ENCODE measurements at places on chromosomes 5 and 9.

DNA sequence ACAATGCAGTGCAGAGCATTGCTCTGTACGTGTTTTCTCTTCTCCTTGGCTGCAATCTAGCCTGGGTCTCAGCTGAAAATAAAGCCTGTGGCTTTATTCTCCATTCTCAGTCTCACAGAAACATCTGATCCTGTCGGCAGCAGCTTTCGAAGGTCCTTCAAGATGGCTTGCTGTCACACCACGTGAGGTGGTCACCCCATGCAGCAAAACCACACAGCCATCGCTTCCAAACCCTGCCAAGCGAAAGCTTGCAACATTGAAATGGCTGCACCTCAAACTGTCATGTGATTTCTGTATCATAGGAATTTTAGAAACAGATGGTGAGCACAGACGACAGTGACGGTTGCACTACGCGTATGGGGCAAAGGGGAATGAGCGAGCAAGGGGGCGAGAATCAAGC, 98.5 kb upstream of the SMARCA2 start:
- no peak for DNase-seq
- no peak overlapping the region for H3K4me3 ChIP-seq
- no peaks in the 10 kb centered on the region for H3K4me1 ChIP-seq
- no peaks in the 10 kb centered on the region for H3K27me3 ChIP-seq

GRCh38 chr5:2455878-2456277, 295.6 kb downstream of the IRX2 start:
- H3K27ac ChIP-seq = no peak overlapping the region
- no peaks in the 10 kb centered on the region for H3K27me3 ChIP-seq
- no peaks in the 10 kb centered on the region for H3K4me1 ChIP-seq
- no peak overlapping the region for H3K4me3 ChIP-seq
- DNase-seq = no peak
- no peaks in the 10 kb centered on the region for H3K36me3 ChIP-seq

GRCh38 chr5:143275512-143276363, 127.7 kb downstream of the NR3C1 start:
- H3K27ac ChIP-seq = no peak overlapping the region
- no peaks in the 10 kb centered on the region for H3K4me1 ChIP-seq
- H3K4me3 ChIP-seq = no peak overlapping the region
- H3K36me3 ChIP-seq = no peaks in the 10 kb centered on the region
- no peaks in the 10 kb centered on the region for H3K27me3 ChIP-seq
- no peak for DNase-seq

GRCh38 chr9:137161558-137162486, 8.0 kb downstream of the LRRC26 start:
- H3K36me3 ChIP-seq = no peaks in the 10 kb centered on the region
- H3K4me1 ChIP-seq = no peaks in the 10 kb centered on the region
- peak; percentile 21 for DNase-seq
- no peak overlapping the region for H3K4me3 ChIP-seq
- H3K27ac ChIP-seq = no peak overlapping the region

- no peak overlapping the region for H3K4me3 ChIP-seq
- no peaks in the 10 kb centered on the region for H3K27me3 ChIP-seq
- no peak for DNase-seq
- peaks cover 3% of the 10 kb centered on the region for H3K36me3 ChIP-seq
These were observed 3.6 kb downstream of the MGAT4B start for GRCh38 chr5:179802950-179803562.

GRCh38 chr5:43649256-43649655, 46.3 kb downstream of the NNT start:
- H3K27me3 ChIP-seq = no peaks in the 10 kb centered on the region
- no peaks in the 10 kb centered on the region for H3K36me3 ChIP-seq
- DNase-seq = no peak
- H3K4me1 ChIP-seq = no peaks in the 10 kb centered on the region
- H3K27ac ChIP-seq = no peak overlapping the region

DNA sequence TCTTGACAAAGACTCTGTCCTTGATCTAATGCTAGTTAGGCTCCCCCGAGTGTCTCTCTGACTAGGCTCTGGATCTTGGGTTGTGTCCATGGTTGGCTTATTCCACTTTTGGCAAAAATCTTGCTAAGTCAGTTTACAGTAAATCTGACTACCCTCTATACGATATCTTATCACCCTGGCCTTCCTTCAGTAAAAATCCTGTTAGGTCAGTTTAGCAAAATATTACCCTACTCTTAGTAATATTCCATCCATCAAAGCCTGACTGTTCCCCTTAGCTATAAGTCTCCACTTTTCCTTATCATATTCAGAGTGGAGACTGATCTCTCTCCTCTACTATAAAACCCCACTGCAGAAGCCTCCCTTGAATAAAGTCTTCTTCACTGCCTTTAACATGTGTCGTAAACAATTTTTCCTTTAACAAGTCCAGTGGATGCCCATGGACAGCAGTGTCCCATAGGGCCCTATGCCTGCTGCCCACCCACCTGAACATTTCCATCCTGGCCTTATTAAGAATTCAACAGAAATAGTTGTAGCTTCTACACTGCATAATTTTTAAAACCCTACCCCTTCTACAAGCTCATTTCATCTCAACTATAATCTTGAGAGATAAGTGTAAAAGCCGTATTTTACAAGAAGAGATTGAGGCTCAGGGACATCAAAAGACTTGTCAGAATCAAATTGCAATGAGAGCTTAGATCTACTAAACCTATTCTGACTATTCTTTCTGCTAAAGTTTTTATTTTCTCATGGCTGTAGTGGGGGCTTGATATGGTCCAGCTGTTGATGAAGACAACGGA, 22.3 kb downstream of the MINAR2 start:
- no peak for DNase-seq
- H3K4me1 ChIP-seq = no peaks in the 10 kb centered on the region
- H3K27me3 ChIP-seq = no peaks in the 10 kb centered on the region
- no peaks in the 10 kb centered on the region for H3K36me3 ChIP-seq

DNA sequence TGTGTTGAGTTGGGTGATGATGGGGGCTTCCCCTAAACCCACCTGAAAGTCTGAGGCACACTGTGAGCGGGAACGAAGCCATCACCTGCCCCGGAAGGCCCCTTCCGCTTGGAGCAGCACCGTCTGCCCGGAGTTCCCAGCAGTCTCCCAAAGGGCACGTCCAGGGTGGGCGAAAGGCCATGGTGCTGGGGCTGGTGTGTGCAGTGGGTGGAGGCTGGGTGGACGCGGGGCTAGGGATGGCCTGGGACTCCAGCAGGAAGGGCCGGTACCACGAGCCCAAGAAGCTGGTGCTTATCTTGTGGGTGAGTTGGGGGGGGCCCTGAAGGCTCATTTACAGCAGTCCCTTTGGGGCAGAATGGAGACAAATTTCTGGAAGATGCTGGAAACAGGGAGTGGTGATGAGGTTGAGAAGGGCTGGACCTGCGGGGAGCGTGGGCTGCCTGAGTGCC, 4.6 kb downstream of the FLT4 start:
- H3K4me3 ChIP-seq = no peak overlapping the region
- DNase-seq = no peak
- no peaks in the 10 kb centered on the region for H3K36me3 ChIP-seq
- H3K27me3 ChIP-seq = peaks cover 17% of the 10 kb centered on the region

- H3K27ac ChIP-seq = no peak overlapping the region
- no peak for DNase-seq
- H3K36me3 ChIP-seq = no peaks in the 10 kb centered on the region
- H3K27me3 ChIP-seq = no peaks in the 10 kb centered on the region
- no peaks in the 10 kb centered on the region for H3K4me1 ChIP-seq
- no peak overlapping the region for H3K4me3 ChIP-seq
These were observed 21.0 kb downstream of the GCNT4 start for GRCh38 chr5:75031366-75031765.

GRCh38 chr5:152527358-152528052, 122.4 kb upstream of the NMUR2 start:
- H3K27ac ChIP-seq = no peak overlapping the region
- no peak for DNase-seq
- H3K4me3 ChIP-seq = no peak overlapping the region
- H3K36me3 ChIP-seq = no peaks in the 10 kb centered on the region
- peaks cover 9% of the 10 kb centered on the region for H3K4me1 ChIP-seq

DNA sequence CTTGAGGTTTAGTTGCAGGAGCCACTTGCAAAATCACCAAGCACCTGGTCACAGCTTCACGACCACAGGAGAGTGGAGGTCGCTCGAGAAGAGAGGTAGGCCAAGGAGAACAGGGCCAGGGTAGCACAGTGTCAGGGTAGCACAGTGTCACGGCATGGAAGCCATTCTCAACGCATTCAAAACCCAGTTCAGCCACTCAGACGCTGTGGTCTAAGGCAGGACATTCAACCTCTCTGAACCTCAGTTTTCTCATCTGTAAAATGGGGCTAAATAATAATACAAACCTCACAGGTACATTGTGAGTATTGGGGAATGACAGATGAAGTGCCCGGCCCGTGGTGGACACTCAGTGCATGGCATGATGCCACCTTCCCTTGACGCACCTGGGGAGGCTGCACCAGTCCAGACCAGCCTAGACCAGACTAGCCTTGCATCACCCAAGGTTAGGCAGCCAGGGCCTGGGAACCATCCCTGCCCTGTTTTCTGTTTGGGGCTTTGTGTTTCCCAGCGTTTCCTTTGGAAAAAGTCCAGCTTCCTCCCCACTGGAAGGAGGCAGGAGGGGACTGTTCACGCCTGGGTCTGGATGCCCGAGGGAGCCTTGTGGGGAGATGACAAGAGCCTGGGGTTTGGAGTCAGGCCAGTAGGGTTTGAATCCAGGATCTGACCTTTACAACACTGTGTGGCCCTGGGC, 7.8 kb upstream of the LMX1B start:
- H3K4me1 ChIP-seq = no peaks in the 10 kb centered on the region
- peaks cover 23% of the 10 kb centered on the region for H3K27me3 ChIP-seq
- H3K4me3 ChIP-seq = no peak overlapping the region
- H3K27ac ChIP-seq = no peak overlapping the region
- H3K36me3 ChIP-seq = no peaks in the 10 kb centered on the region

GRCh38 chr5:73883646-73884045, 257.6 kb downstream of the ARHGEF28 start:
- H3K27me3 ChIP-seq = no peaks in the 10 kb centered on the region
- H3K27ac ChIP-seq = no peak overlapping the region
- H3K4me3 ChIP-seq = no peak overlapping the region
- no peaks in the 10 kb centered on the region for H3K36me3 ChIP-seq
- DNase-seq = no peak

GRCh38 chr5:72324189-72324825, 4.1 kb downstream of the PTCD2 start:
- H3K27ac ChIP-seq = no peak overlapping the region
- no peaks in the 10 kb centered on the region for H3K4me1 ChIP-seq
- no peak overlapping the region for H3K4me3 ChIP-seq
- DNase-seq = no peak
- H3K36me3 ChIP-seq = no peaks in the 10 kb centered on the region
- H3K27me3 ChIP-seq = no peaks in the 10 kb centered on the region

GRCh38 chr9:113492343-113493202, 29.0 kb downstream of the RGS3 start:
- no peak overlapping the region for H3K4me3 ChIP-seq
- H3K27ac ChIP-seq = no peak overlapping the region
- H3K4me1 ChIP-seq = peaks cover 3% of the 10 kb centered on the region
- H3K27me3 ChIP-seq = no peaks in the 10 kb centered on the region

GRCh38 chr5:27706832-27707231, 668.4 kb upstream of the CDH9 start:
- no peak overlapping the region for H3K27ac ChIP-seq
- DNase-seq = no peak
- no peak overlapping the region for H3K4me3 ChIP-seq
- H3K4me1 ChIP-seq = peaks cover 5% of the 10 kb centered on the region
- H3K27me3 ChIP-seq = no peaks in the 10 kb centered on the region
- H3K36me3 ChIP-seq = no peaks in the 10 kb centered on the region

GRCh38 chr5:124580512-124580911, 165.9 kb downstream of the ZNF608 start:
- no peaks in the 10 kb centered on the region for H3K36me3 ChIP-seq
- H3K4me3 ChIP-seq = no peak overlapping the region
- peak overlapping the region; percentile 85 for H3K27ac ChIP-seq
- H3K27me3 ChIP-seq = no peaks in the 10 kb centered on the region
- H3K4me1 ChIP-seq = peaks cover 18% of the 10 kb centered on the region

DNA sequence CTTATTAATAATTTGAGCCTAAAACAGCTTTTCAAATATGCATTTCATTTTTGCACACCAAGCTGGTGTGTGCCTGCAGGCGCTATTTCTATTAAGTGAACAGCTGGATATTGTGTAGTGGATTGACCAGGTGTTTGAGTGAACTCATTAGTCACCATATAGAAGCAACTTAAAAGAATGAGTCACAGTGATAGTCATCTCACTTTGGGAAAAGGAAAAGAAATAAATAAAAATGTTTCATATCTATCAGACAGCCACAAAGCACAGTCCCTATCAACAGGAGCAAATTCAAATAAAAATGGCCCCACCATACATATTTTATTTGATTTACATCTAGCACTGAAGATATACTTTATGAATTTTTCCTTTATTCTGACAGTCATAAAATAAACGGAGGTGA, 456.5 kb upstream of the CDH9 start:
- H3K4me3 ChIP-seq = no peak overlapping the region
- H3K36me3 ChIP-seq = no peaks in the 10 kb centered on the region

DNA sequence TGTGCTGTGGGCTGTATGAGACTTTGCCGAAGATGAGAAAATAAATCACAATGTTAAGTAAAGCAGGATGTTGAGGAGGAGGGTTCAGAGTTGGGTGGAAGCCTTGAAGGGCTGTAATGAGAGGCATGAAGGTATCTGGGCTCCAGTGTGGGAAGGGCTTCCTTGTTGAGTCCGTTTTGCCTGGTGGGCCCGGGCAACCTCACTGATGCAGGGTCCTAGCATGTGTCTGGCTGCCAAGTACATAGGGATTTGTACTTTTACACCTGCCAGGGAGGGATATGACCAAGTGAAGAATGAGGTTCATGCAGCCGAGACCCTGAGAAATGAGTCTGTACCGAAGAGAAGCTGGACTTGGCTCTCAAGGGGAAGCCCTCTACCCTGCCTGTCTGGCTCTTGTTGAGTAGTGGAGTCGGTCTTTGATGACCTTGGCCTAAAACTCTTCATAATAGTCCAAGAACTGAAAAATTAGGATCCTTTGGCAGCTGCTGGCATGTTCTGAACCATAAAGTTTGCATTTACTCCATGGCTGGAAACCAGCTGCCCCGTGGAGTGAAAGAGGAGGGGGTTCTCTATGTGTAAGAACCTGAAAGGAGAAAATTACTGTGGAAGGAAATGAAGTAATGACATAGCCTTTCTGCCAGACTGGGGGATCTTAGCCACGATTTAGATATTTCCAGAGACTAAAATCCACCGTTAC, 59.0 kb upstream of the DPYSL3 start:
- H3K27ac ChIP-seq = peak overlapping the region; percentile 38
- DNase-seq = peak; percentile 11
- no peaks in the 10 kb centered on the region for H3K36me3 ChIP-seq
- no peak overlapping the region for H3K4me3 ChIP-seq
- peaks cover 10% of the 10 kb centered on the region for H3K4me1 ChIP-seq
- H3K27me3 ChIP-seq = no peaks in the 10 kb centered on the region

GRCh38 chr9:136401173-136401922, 1.4 kb upstream of the SNAPC4 start:
- H3K4me3 ChIP-seq = no peak overlapping the region
- no peak for DNase-seq
- peaks cover 2% of the 10 kb centered on the region for H3K4me1 ChIP-seq
- peaks cover 10% of the 10 kb centered on the region for H3K36me3 ChIP-seq
- H3K27me3 ChIP-seq = no peaks in the 10 kb centered on the region

DNA sequence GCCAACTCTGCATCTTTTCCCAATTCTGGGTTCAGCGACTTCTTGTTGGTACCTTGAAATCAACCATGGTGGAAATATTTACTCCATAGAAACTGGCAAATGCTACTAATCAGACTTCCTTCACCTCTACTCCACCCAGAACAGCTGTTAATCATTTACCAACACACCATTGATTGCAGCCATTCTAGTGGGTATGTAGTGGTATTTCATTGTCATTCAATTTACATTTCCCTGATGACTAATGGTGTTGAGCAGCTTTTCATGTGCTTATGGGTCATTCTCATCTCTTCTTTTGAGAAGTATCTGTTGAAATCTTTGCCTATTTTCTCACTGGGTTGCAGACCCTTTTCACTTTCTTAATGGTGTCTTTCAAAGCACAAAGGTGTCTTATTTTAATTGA, 122.4 kb upstream of the MSX2 start:
- no peaks in the 10 kb centered on the region for H3K36me3 ChIP-seq
- H3K27ac ChIP-seq = no peak overlapping the region
